ENCODE measurements at places on chromosomes 2 and 18.

GRCh38 chr2:128578406-128579390 lies 260.0 kb upstream of the HS6ST1 start:
- DNase-seq, result no peak

GRCh38 chr2:127829845-127830246 lies 18.9 kb upstream of the WDR33 start:
- no peak for DNase-seq

GRCh38 chr18:45376193-45376592 lies 239.1 kb upstream of the SLC14A2 start:
- no peak for DNase-seq

- no peak for DNase-seq
Measured at GRCh38 chr2:86787736-86788135, 3.0 kb downstream of the CD8A start.

GRCh38 chr2:63729362-63729761 lies 112.3 kb upstream of the UGP2 start:
- no peak for DNase-seq

GRCh38 chr18:32040936-32041335 lies 22.3 kb downstream of the RNF125 start:
- DNase-seq, result no peak

- DNase-seq, result no peak
Measured at GRCh38 chr2:20224716-20225293, at the start of gene SDC1. Gene SDC1, minus strand, starts transcription at chr2:20225130. Its CDS starts 263 bp downstream, at chr2:20224867.

- DNase-seq, result peak; percentile 34
Measured at GRCh38 chr2:231198291-231199173, at the start of gene ARMC9. Gene ARMC9, plus strand, starts transcription at chr2:231198631. Its CDS starts 7,608 bp downstream, at chr2:231206239.

GRCh38 chr2:201959198-201959597 lies 74.5 kb upstream of the FZD7 start:
- no peak for DNase-seq

DNA sequence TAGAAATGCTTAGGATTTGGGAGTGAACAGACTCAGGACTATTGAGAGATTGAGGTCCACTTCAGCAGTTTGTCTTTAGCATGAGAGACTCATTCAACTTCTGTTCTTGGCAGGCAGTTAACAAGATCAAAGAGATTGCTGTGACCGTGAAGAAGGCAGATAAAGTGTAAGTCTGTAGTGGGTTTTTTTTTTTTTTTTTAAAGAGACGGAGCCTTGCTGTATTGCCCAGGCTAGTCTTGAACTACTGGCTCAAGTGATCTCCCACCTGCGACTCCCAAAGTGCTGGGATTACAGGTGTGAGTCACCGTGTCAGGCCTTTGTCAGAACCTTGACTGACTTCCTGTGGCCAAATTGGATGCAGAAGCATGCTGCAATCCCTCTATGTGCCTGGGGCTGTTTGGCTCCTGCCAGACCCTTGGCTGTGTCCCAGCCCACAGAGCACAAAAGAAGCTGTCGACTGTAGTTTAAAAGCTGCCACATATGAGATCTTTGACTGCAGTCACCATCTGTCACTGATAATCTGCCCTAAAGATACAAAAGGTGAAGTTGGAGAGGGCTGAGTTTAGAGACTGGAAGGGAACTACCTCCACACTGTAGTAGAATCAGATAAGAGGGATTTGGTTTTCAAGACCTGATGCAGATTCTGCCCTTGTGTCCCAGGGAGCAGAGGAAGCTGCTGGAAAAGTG lies 9.9 kb downstream of the CCT7 start:
- no peak for DNase-seq
